ENCODE measurements at places on chromosomes 11 and 22.

- peak; percentile 56 for DNase-seq
These were observed 18.7 kb upstream of the JHY start for GRCh38 chr11:122863704-122864326.

DNA sequence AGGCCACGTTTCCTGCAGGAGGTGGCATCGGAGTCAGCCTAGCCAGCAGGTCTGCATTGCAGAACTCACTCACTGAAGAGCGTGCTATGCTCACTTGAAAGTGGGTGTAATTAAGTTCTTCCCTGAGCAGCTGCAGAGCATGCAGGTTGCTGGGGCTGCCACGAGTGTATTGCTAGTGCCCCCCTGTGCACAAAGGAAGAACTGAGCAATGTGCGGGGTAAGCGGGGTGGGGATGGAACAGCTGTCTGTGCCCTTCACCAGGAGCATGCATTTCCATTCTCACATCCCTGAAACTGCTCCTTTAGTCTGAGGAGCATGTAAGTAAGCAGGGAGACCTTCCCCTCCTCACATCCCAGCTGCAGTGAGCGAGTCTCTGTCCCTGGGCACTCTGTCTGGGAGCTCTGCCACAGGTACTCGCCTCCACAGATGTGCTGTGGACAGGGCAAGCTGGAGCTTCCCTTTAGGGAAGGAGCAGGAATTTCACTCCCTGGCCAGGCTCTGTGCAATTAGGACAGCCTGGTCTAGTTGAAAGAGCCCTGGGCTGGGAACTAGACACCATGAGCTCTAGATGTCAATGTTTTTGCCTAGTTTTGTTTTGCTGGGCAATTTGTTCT lies 1031.8 kb downstream of the NTM start:
- no peak for DNase-seq

GRCh38 chr11:2774173-2775082 lies 74.6 kb upstream of the KCNQ1OT1 start:
- no peak for DNase-seq

DNA sequence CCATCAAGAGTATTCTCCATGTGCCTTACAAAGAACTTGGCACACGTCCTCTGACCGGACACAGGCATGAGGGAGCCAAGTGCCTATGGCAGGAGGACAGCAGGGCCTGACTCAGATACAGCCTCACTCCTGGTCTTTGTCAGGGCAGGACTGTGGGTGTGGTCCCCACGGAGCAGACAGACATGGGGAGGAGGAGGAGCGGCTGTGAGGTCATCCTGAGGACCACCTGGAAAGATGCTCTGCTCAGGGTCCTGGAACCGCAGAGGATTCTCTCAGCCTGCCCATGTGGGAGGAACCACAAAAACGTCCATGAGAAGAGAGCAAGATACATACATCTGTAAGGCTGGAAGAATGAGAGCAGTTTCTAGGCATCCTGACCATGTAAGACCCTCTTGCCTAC lies 576.3 kb downstream of the BRD1 start:
- DNase-seq: no peak

DNA sequence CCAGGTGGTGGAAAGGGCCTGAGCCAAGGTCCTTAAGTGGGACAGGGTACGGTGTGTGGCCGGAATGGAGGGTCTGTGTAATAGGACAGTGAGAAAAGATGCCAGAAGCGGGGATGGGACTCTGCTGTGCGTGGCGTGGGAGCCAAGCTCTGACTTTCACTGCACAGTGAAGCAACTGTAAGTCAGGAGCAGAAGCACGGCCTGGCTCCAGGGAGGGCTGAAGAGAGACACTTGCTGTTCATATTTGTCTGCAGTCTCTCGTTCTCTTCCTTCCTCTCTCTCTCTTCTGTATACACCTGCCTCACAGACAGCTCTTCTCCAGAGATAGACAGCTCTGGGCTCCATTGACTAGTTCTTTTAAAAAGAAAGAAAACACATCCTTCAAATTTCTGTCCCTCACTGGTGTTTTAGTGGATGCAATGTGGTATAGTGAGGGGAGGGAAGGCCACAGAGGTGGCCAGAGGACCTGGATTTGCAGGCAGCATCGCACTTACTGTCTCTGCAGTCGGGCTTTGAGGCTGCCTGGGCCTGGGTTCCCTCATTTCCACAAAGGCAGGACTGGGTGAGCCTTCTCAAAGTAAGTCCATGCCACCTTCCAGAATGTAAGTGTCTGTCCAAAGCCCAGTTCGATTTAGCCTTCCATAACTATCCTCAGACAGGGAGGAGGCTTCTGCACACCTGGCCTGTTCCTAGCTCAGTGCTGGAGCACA lies 2.1 kb downstream of the IL17RA start:
- no peak for DNase-seq

DNA sequence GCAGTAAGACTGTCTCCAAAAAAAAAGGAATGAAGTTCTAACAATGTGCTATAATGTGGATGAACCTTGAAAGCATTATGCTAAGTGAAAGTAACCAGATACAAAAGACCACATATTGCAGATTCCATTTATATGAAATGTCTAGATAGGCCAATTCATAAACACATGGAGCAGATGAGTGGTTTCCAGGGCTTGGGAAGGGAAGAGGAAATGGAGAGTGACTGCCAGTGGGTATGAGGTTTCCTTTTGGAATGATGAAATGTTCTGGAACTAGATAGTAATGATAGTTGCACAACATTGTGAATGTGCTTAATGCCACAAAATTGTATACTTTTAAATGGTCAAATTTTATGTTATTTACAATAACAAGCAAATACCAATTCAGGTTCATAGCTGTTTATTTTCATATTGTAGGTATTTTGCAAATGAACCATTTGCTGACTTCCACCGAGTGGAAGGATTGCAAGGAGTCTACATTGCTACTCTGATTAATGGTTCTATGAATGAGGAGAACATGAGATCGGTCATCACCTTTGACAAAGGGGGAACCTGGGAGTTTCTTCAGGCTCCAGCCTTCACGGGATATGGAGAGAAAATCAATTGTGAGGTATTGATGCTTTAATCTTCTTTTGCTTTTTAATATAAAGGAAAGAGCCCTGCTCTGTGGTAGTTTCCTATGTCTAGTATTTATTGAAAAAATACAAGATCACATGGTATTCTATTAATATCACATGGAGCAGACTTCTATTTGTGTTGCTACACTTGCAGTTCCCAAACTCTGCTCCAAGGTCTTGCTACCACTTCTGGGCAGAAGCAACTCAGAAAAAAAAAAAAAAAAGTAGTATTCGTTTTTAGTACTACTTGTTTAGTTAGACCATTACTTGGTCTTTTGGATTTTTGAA lies 67.7 kb upstream of the SORL1-AS1 start:
- DNase-seq: no peak

GRCh38 chr11:1012740-1013630 lies 23.5 kb downstream of the MUC6 start:
- DNase-seq: no peak

GRCh38 chr11:1497600-1497999 lies 11.0 kb upstream of the MOB2 start:
- no peak for DNase-seq

- no peak for DNase-seq
These were observed 59.2 kb upstream of the CRTAM start for GRCh38 chr11:122779047-122779629.

DNA sequence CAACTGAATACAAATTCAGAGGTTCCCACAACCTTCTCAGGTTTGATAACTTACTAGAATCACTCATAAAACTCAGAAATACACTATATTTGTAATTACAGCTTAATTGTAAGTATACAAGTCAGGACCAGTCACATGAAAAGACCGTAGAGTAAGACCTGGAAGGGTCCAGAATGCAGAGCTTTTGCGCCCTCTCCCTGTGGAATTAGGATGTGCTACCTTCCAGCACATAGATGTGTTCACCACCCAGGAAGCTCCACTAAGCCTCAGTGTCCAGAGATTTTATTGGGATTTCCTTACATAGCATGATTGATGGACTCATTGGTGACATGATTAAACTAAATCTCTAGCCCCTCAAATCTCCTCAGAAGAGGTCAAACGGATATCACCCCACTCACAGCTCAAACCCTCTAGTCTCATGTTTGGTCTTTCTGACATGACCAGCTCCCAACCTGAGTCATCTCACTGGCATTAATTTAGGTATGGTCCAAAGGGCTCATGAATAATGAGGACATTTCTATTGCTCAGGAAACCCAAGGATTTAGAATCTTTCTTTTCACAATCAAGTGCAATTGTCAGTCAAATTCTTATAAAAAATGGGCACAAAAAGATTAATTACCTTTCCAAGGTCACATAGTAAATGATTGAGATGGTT lies 77.2 kb upstream of the UBASH3B start:
- no peak for DNase-seq

DNA sequence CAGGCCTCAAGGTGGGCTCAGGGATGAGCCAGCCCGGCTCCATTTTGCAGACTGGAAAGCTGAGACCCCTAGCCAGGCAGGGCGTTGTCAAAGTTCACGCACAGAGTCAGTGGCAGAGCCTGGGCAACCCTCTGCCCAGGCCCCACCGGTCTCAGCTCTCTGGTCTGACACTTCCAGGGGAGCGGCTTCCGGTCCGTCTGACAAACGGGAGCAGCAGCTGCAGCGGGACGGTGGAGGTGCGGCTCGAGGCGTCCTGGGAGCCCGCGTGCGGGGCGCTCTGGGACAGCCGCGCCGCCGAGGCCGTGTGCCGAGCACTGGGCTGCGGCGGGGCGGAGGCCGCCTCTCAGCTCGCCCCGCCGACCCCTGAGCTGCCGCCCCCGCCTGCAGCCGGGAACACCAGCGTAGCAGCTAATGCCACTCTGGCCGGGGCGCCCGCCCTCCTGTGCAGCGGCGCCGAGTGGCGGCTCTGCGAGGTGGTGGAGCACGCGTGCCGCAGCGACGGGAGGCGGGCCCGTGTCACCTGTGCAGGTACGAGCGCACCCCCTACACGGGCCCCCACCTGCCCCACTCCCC lies 36.0 kb downstream of the CD6 start:
- peak; percentile 47 for DNase-seq

DNA sequence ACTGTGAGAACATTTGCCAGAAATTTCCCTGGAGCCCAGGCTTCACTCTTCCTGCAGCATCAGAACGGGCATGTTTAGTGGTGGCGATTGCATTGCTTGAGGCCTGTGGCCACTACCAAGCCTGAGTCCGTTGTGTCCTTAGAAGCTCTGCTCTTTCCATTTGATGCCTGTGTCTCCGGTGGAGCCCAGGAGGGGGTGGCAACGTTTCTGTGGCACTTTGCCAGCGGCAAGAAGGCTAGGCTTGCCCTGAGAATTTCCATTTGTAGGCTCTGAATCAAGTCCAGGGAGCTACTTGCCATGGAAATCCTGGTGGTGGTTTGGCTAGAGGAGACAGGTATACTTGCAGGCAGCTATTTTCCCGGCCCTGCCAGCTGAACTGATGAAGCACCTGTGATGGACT lies 47.1 kb downstream of the ADAMTS8 start:
- DNase-seq: no peak

DNA sequence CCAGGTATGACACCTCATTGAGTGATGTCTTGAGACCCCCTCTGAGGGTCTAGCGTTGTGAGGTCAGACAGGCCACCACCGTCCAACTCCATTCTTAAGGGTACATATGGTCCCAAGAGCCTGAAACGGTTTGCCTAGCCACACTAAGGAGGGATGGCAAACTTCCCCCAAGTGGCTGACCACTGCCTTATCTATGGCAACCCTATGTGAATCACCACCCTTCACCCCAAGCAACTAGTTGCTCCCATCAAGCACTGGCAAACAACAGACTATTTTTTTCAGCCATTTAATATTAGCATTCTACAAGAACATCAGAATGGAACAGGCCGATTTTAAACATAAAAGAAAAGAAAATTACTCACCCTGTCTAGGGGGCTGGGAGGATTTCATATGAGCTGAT lies 22.8 kb downstream of the THOC5 start:
- DNase-seq: no peak

GRCh38 chr11:77411137-77411707 lies 62.7 kb downstream of the PAK1 start:
- DNase-seq: peak; percentile 66

DNA sequence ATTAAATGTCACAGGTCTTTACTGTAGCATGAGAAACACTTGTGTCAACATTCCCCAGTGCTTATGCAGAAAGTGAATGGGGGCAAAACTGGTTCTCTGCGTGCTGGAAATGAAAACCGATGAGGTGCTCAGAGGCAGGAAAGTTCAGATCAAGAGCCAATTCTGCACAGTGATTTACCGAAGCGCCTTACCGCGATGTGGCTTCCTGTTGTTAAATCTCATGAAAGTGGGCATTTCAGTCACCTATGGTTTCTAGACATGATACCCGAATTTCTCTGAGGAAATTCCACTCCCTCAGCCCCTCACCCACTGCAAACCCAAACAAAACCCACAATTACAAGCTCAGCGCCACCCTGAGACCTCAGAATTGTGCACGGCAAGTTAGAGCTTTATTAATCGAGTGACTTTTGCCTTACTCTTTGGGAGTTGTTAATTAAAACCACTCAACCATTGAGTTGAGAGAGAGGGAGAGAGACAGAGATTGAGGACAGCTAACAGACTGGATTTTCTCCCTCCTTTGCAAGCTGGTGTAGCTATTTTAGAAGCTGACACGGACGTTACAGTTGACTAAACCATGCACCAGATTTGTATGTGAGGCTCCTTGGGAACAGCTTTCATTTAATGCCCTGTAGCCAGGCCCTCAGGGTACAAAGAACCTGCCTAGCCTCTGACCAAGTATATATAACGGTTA lies 196.4 kb downstream of the DBX1 start:
- no peak for DNase-seq

DNA sequence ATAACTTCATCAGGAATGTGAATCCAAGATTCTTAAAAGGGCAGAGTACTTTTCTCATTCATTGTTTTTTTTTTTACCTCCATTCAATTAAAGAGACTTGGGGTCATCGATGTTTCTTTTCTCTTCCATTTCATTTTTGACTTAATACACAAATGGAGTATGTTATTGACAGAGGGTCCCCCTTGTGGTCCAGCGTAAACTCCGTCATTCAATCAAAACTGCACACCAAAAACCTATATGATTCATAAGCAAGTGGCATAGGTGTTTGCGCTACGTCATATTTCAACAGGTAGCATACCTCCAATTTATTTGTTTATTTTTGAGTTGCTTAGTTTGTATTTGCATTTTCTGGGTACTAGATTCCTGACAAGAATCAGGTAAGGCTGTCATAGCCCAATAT lies 12.7 kb upstream of the FOLH1 start:
- no peak for DNase-seq

- DNase-seq: no peak
These were observed 15.4 kb downstream of the CARS1 start for GRCh38 chr11:3041699-3042441.

Measured in B cell (primary cell).